ENCODE measurements at places on chromosomes 3 and 15.

DNA sequence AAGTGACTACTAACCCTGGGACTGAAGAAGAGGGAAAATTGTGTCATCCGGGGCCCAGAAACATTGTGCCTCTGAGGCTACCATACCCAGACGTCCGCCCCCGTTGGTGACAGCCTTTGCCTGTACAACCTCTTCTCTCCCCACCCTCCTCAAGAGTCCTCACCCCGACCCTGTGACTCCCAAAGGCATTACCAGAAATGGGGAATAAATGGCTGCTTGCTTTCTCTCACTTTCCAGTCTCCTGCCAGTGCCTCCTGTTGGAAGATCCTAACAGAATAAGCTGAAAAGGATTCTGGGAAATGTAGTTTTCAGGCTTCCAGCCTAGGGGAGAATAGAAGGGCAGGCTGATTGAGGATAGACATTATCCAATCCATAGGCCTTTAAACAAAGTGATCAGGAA is 30.8 kb upstream of the SLC25A36 start:
- peak; percentile 17 for DNase-seq

DNA sequence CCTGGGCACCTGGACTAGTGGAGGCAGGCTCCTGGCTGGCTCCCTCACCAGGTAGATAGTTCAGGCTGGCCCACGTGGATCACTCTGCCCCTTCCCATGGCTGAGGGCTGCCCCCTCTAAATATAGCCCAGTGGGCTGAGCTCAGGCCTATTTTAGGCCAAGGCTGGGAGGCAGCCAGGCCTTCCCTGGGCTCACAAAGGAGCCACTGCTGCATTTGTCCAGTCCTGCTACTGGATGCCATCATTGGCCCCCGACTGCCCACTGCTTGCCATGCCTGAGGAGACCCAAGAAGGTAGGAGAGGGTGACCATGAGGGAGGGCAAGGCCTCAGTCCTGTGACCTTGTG is at the start of gene LSMEM2:
Gene LSMEM2 (plus strand): TSS at position 208 of the 345 bp plus-strand sequence. CDS start 27 bp downstream, at position 235.
- DNase-seq, result no peak

GRCh38 chr15:52023169-52023922 is 4.3 kb downstream of the MAPK6 start:
- no peak for DNase-seq

- no peak for DNase-seq
These were observed 39.2 kb downstream of the MCTP2 start for GRCh38 chr15:94270570-94270969.

GRCh38 chr15:79049416-79049815 is 41.2 kb downstream of the RASGRF1 start:
- no peak for DNase-seq

DNA sequence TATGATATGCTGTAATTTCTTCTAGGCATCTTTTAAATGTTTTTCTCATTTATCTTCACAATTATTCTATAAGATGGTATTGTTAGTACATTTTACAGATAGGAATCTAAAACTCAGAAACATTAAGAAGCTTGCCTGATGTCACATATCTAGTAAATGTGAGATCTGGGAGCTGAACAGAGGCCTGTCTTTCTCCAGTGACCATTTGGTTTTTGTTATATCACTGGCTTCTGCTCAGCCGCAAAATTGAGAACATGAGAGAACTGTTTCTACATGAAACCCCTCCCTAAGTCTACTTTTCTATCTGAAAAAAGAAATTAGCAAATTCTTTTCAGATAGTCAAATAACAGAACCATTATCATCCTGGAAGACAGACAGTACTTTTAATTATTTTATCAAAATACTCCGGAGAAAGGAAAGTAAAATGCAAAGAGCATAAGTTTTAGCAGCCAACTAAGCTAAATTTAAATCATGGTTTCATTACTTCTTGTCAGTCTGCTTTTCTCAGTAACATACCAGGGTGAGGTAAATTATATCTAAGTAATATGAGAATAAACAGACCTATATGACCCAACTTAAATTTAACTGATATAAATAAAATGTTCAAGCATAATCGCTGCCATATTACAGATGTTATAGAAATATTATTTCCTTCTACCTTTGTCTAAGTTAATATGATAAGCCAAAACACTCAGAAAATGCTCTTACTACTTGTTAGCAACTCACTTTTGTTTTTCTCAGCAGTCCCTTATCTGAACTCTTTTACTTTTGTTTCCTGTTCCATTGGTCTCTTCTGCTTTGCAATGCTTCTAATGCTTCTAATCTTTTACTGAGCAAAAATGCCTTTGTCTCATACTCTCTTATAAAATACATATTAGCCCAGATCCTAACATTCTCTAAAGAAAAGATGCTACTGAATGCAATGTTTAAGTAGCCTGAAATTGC is 68.0 kb upstream of the MBNL1 start:
- no peak for DNase-seq

DNA sequence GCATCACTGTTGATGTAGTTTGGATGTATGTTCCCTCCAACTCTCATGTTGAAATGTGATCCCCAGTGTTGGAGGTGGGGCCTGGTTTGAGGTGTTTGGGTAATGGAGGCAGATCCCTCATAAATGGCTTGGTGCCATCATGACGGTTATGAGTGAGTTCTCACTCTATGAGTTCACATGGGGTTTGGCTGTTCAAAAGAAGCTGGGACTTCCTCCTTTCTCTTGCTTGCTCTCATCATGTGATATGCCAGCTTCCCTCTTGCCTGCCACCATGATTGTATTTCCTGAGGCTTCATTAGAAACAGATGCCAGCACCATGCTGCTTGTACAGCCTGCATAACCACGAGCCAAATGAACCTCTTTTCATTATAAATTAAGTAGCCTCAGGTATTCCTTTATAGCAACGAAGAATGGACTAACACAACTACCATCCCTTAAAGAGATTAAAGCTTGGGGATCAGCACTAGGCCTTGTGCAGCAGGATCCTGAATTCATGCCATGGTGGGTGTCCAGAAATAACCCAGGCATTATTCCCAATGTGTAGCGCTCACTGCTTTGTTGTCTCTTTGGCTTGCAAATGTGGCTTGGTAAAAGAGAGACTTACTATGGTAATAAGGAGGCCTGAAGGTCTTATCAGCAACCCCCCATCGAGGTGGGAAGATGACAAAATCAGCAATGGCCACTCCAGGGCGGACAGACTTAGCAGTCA is 41.9 kb downstream of the NDUFB4 start:
- DNase-seq, result no peak

Measured in SW 1271 (cell line).